ENCODE measurements at places on chromosomes 11 and 22.

GRCh38 chr22:44557064-44557748 lies 59.2 kb upstream of the RTL6 start:
- DNase-seq = no peak

- DNase-seq = no peak
Measured at GRCh38 chr11:11387622-11388305, 34.7 kb upstream of the CSNK2A3 start.

GRCh38 chr11:6606471-6607189 lies 3.1 kb downstream of the ILK start:
- DNase-seq = peak; percentile 84

DNA sequence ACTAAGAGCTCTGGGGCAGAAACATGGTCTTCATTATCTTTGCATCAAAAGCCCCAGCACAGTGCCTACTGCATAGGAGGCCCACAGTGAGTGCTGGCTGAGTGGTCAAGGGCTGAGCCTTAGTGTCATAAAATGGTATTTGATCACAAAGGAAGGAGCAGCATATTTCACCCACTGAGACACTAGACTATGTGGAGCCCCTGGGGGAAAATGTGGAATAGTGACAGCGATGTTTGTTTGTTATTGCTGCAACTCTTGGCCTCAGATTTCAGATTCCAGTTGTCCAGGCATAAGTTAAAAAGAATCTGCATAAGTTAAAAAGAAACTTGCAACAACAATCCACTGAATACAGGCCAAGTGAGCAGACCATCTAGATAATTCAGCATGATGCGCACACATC lies 7.0 kb downstream of the KIRREL3 start:
- DNase-seq = no peak

Measured in NCI-H2029 (cell line).